ENCODE measurements at places on chromosomes 1 and 21.

DNA sequence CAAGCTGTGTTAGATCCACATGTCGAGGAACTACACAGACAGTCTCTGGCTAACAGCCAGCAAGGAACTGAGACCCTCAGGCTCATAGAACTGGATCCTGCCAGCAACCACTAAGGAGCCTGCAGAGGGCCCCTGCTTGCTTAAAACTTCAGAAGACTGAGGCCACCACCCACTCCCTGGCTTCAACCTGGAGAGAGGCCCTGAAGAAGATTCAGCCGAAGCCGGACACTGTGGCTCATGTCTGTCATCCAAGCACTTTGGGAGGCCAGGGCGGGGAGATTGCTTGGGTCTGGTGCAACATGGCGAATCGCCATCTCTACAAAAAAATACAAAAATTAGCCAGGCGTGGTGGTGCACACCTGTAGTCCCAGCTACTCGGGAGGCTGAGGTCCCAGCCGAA lies 92.6 kb upstream of the TMPRSS2 start:
- DNase-seq, result no peak

GRCh38 chr1:44826375-44827196 lies 16.5 kb downstream of the PTCH2 start:
- DNase-seq, result no peak

- DNase-seq, result no peak
These were observed 226.3 kb upstream of the USP24 start for GRCh38 chr1:55441489-55441888.

GRCh38 chr1:21818656-21819055 lies 6.6 kb downstream of the LDLRAD2 start:
- DNase-seq, result peak; percentile 40

Data from activated CD4-positive, alpha-beta T cell treated with anti-CD3 and anti-CD28 coated beads, Interleukin-2, Interleukin-4, amounts not matched to agents 100 ng/mL and 50 ng/mL, durations not matched to agents 16 hours and 8 hours (primary cell).